ENCODE measurements at places on chromosomes 3 and 15.

- no peak for DNase-seq
Measured at GRCh38 chr3:124298301-124298700, 306.4 kb upstream of the ROPN1 start.

DNA sequence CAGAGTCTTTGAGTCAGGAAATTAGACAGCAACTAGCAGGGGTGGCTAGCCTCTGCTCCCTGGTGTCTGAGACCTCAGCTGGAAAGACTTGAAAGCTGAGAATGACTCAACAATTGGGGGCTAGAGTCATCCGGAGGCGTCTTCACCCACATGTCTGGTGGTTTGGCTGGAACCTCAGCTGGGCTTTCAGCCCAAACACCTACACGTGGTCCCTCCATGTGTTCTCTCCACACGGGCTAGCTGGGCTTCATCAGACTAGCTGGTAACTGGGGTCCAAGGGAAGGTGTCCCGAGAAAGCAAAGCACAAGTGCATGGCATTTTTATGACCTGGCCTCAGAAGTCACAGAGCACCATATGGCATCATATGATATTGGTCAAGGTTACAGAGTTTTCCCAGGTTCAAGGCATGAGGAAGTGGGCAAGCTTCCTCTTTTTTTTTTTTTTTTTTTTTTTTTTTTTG lies 19.9 kb upstream of the ABHD2 start:
- no peak for DNase-seq

GRCh38 chr3:4493014-4493940 lies at the start of gene ITPR1:
Gene ITPR1, plus strand, starts transcription at chr3:4493348. Its CDS starts 23,144 bp downstream, at chr3:4516492.
- DNase-seq: peak; percentile 99

GRCh38 chr3:107662586-107662985 lies 139.8 kb downstream of the BBX start:
- DNase-seq: no peak

- no peak for DNase-seq
Measured at GRCh38 chr3:188066141-188066540, 87.8 kb upstream of the LPP start.

DNA sequence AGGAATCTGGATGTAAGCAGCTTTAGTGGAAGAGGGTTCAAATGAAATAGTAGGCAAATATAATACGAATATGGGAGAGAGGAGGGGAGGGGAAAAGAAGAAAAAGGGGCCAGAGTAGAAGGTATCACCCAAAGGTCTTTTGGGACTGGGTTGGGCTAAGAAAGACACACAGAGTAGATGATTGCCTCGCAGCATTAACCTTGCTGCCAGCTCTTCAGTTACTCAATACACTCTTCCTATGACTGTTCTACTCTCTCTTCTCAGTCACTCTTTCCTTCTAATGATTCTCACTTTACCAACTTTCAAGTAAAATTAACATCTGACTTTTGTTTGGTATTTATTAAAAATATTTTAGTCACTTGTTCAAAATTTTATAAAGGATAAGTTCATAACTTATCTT lies 52.8 kb downstream of the CLASP2 start:
- no peak for DNase-seq

DNA sequence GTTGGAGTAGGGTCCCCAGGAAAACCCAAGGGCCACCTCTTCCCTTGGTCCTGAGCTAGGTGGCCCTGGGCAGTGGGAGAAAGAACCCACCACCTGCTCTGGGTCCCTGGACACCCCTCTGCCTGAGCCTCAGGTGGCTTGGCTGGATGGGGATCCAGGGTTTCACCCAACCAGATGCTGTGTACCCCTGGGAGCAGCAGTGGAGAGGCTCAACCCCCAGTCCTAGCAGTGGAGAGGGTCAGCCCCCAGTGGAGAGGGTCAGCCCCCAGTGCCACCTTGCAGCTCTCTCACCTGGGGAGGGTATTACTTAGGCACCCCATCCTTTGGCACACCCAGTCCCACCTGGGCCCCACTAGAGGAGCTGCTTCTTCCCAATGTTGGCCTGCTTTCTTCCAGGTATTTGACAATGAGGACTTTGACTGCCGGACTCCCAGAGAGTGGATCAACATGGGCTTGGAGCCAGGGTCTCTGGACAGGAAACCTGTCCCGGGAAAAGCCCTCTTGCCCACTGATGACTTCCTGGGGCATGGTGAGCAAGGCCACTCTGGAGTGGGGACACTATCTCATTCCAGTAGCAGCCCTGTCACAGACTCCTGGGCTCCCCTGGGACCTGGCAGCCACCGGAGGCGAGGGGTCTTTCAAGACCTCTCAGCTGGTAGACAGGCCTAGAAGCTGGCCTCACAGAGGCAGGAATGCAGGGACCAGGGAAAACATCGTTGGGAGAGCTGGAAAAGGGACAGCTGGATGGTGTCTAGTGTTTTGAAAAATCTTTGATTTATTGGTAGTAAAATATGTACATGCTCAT lies 11.6 kb downstream of the DNAH1 start:
- no peak for DNase-seq

DNA sequence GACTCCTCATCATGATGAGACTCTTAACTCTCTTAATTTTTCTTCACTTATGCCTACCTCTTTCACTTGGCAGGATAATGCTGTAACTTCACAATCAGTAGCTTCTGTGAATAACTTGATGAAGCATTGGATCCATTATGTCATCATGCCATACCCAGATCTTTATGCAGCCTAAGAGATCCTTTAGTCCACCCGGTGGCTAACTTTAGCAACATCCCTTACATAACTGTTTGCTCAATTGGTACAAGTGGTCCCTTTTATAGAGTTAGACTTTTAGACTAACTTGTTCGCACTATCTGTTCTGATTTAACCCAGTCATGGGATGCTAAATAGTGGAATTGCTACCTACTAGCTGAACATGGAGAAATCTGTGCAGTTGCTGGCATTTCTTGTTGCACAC lies 184.5 kb downstream of the USP13 start:
- no peak for DNase-seq

- DNase-seq: no peak
Measured at GRCh38 chr3:10648181-10648580, 142.8 kb upstream of the ATP2B2 start.

- no peak for DNase-seq
Measured at GRCh38 chr3:43074482-43074881, 31.4 kb downstream of the POMGNT2 start.

DNA sequence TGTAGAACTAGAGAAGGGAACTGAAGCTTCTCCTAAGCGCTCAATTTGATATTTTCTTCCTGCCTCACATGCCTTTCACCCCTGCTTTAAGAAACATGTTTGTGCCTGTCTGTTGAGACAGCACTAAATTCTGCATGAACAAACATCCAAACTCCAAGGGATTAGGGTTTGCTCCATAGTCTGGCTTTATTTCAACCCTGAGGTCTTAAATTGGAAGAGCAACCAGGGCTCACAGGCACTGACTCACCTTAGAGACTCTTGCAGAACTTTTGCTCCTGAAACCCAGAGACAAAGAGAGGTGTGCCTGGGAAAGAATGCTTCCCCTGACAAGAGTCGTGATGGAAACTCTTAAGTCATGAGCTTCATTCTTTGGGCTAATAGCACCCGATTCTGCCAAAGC lies 393.9 kb upstream of the MCTP2 start:
- no peak for DNase-seq

Measured in CD4-positive, alpha-beta T cell treated with Interleukin-1 beta for 1 hour (primary cell).